ENCODE measurements at places on chromosomes 1 and 21.

DNA sequence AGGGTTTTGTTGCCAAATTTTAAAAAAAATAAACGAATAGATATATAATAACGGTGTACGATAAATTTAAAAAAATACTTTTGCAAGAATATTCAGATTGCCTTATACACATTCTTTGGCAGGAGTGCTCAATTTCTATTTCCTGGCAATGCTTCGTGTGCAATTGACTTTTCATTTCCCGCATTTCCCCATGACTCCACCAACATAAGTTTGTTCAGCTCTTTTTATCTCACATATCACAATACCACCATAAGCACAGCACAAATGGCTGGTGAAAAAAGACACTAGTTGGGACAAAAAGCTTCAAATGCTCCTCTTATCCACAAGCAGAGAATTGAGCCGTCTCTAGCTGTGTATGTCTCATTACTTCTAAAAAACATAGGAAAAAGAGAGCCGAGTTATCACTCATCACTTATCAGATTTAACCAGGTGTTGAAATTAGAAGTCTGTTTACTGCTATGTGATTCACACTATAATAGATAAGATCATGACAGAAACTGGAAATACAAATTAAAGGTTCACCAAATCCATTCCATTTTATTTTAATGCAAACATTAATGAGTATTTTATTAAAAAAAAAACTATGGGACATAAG, 28.9 kb upstream of the RGS1 start:
- peak; percentile 74 for DNase-seq

GRCh38 chr1:161070761-161071160, 1.1 kb upstream of the ARHGAP30 start:
- no peak for DNase-seq

DNA sequence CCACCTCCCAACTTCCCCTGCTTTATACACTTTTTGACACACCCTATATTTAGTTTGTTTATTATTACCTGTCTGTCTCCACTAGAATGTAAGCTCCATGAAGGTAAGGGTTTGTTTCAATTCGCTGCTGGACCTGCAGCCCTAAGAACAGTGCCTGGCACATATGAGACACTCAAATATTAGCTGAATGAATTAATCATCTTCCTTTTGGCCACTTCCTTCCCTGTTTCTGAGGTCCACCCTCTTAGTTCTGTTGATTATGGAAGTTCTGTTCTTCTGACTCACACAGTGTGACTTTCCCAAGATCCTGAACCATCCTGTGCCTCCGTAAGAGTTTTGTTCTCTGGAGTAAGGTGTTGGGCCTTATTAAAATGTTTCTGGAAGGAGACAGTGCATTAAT, 40.4 kb upstream of the GJA5 start:
- no peak for DNase-seq

GRCh38 chr1:19369396-19370090, 57.4 kb downstream of the SLC66A1 start:
- DNase-seq = no peak

DNA sequence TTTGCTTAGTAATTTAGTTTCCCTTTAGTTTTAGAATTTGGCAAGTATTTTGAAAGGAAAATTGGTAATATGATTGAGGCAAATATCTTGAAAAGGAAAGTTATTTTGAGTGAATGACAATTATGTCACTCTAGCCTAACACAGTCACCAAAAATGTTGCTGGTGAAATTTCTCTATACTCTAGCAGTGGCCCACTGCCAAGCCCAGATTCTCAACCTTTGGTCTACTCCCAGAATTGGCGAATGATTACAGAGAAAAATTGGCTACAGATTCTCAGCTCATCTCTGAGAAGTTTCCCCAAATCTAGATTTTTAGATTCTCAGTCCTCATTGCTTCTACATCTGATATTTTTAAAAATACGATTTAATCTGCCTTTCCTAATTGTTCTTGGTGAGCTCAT, 84.9 kb downstream of the PIGK start:
- DNase-seq = no peak

- DNase-seq = no peak
These were observed 36.7 kb upstream of the RASAL2 start for GRCh38 chr1:178057141-178057765.

- peak; percentile 24 for DNase-seq
These were observed 237.3 kb downstream of the S1PR1 start for GRCh38 chr1:101474039-101474665.

- peak; percentile 95 for DNase-seq
These were observed 37.8 kb upstream of the S1PR1 start for GRCh38 chr1:101198842-101199636.

GRCh38 chr1:198880818-198881597, 242.2 kb downstream of the PTPRC start:
- DNase-seq = peak; percentile 74

DNA sequence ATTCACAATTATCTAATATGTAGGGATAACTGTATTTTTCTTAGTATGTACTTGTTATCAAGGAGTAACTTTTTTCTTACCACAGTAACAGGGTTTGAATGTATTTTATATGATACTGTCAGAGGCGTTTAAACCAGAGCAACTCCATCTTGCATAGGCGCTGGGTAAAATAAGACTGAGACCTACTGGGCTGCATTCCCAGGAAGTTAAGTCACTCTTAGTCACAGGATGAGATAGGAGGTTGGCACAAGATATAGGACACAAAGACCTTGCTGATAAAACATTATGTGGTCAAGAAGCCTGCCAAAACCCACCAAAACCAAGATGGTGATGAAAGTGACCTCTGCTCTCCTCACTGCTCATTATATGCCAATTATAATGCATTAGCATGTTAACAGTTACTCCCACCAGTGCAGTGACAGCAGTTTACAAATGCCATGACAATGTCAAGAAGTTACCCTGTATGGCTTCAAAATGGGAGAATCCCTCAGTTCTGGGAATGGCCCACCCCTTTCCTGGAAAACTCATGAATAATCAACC, 64.8 kb downstream of the RPE65 start:
- no peak for DNase-seq

GRCh38 chr1:154661110-154661509, 53.1 kb upstream of the ADAR start:
- DNase-seq = no peak

- no peak for DNase-seq
These were observed 140.0 kb downstream of the SLC45A1 start for GRCh38 chr1:8457760-8458381.

- no peak for DNase-seq
These were observed 11.2 kb downstream of the KANK4 start for GRCh38 chr1:62307895-62308492.

- no peak for DNase-seq
These were observed 70.6 kb downstream of the LMO4 start for GRCh38 chr1:87399264-87399663.

DNA sequence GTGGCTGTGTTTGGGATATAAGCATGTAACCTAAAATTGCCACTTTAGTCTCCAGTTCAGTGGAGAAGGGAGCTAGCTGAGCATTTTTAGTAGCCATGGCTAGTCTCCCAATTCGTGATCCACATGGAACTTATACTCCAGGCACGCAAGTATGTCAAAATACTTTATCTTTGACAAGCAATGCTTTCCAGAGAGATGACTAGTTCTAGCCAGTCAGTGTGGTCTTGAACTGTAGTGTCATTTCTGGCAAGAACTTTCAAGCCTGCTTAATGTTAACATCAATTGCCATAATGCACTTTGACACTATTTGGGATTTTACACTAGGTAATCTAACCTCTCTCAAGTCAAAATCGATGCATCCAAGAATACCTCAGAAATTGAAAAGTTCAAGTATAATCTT, 660.0 kb downstream of the PTPRC start:
- DNase-seq = no peak

GRCh38 chr1:151953409-151954094, 40.1 kb downstream of the S100A10 start:
- no peak for DNase-seq

DNA sequence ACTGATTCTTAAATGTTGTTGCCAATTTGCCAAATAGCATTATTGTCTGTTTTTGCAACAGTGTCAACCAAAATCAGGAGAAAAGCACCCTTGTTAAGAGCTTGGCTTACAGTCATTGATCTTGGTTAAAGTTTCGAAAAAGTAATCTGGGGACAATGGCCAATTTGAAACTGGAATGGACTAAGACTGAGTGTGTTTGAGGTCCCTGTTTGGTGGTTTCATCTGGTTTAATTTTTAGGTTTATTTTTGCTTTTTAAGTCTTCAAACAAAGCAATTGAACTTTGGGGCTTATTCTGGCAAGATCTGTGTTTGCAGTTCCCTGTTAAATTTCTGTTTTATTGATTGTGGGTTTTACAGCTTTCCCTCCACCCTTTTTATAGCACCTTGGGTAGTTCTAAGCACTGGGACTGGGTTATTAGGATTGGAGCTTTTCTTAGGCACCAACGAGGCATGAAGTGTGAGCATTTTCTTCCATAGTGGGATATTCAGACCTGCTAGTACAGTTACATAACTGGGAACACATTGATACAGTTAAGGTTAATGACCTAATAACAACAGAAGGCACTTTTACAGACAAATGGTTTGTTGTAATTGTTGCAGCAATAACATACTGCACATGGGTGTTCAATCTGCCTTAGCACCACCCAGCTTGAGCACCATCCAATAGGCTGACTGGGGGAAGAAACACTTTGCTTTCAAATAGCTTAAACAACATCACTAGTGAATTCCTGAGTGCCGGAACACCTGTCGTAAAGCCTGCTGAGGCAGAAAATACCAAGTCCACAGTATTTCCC, 40.6 kb upstream of the MAP10 start:
- DNase-seq = no peak

GRCh38 chr1:35854989-35855700, 27.9 kb upstream of the AGO1 start:
- no peak for DNase-seq

- DNase-seq = no peak
These were observed 77.8 kb downstream of the MAN1C1 start for GRCh38 chr1:25694167-25695007.

DNA sequence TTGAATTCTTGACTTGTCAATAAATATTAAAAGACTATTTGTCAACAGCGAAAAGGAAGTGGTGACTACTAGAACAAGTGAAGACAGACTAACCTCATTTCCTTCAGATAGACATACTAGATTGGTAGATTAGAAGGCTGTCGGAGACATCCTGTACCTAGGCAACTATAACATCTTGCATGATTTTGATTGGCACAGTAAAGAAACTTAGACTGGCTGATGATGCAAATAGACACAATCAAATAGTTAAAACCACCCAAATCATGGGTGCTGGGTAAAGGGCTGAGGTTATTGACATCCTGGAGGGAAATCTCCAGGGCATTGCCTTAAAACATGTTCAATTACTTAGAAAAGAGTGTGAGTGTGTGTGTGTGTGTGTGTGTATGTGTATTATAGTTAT, 85.9 kb upstream of the EDEM3 start:
- peak; percentile 35 for DNase-seq

DNA sequence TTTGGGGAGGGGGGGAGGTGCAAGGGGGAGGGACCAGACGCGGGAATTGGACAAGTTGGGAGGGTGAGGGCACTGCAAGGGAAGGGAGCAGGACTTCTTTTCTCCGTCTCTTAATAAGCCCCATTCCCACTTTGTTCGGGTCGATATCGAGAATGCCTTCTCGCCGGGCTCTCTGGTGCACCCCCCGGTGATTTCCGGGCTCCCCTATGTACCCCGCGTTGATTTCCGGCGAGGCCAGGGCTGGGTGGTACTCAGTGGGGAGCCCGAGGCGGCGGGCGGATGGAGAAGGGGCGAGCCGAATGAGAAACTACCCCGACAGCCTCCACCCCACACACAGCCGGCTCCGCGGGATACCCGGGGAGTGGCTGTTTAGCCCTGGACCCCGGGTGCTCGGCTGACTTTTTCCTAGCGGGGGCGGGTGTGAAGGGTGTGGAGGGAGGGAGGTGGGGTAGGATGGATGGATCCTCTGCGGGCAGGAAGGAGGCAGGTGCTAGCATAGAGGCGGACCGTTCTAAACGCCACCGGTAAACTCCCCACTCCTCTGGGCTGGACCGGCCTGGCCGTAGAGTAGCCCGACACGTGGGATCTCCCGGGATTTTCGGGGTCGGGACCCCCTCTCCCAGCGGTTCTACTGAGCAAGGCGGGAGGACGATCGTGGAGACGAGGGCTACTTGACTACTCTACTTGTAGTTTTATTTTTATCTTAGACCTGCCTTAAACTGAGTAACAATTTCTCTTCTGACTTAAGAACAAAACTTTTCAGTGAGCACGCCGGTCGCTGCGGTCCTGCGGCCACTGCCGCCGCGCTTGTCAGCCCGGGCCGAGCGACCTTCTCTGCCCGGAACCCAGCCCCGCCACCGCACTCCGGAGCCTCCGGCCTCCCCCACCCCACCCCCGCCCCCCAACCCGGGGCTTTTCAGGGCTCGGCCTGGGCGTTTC, 1.0 kb downstream of the RNF220 start:
- peak; percentile 16 for DNase-seq

GRCh38 chr21:41133874-41134522, 34.0 kb upstream of the BACE2 start:
- peak; percentile 10 for DNase-seq

DNA sequence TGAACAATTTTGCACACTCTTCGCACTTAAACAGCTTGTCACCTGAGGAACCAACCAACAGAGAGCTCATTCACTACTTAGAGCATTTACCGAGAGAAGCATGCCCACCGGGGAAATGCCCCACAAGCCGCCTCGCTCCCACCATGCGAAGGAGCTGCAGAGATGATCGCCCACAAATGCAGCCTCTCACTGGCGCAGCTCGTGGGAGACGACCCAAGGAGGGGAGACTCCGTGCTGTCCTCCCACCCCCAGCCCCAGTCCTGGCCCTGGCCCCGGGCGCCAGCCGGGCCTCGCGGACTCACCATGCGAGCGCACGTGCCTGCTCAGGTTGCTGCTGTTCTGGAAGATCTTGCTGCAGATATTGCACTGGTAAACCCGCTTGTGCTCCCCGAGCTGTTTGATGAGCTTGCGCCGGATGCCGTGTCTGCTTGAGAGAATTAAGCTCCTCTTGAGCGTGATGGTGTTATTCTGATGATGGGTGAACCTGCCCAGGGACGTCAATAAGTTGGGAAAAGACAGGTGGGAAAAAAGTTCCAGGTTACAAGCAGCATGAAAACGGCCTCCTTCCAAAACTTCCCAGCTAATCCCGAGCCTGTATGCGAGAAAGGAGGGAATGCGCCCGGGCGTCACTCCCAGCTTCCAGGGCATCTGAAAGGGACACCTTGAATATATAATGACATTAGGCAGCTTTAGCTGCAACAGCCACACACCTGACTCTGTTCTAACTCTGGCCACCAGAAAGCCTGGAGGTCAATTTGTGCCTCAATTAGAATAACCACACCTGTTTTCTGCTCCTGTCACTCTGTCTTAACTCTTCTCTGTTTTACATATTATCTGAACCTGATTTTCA, 42.8 kb downstream of the PRDM15 start:
- DNase-seq = no peak

- no peak for DNase-seq
These were observed 164.8 kb downstream of the USP25 start for GRCh38 chr21:15894596-15894995.
